ENCODE measurements at places on chromosomes 7 and 10.

DNA sequence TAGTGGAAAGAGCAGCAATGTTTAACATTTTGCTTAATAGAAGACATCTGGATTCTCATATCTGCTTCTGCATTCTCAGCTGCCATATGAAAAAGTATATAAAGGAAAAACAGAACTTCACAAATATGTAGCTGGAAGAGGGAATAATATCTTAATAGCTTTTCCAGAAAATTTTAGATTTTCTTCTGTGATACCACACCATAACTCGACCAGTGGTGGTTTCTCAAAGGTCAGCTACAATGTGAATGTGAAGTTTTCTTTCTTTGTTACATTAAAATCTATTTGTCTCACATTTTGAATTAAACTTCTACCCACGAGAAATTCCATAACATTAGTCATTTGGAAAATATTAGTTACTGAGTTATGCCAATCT is 339.8 kb downstream of the PARD3 start:
- DNase-seq, result no peak

GRCh38 chr7:18208921-18209320 is 181.3 kb upstream of the PRPS1L1 start:
- DNase-seq, result no peak

GRCh38 chr10:124087672-124088634 is 5.4 kb downstream of the CHST15 start:
- DNase-seq, result no peak

- no peak for DNase-seq
Observed at GRCh38 chr10:49645871-49646870, 32.3 kb downstream of the CHAT start.

DNA sequence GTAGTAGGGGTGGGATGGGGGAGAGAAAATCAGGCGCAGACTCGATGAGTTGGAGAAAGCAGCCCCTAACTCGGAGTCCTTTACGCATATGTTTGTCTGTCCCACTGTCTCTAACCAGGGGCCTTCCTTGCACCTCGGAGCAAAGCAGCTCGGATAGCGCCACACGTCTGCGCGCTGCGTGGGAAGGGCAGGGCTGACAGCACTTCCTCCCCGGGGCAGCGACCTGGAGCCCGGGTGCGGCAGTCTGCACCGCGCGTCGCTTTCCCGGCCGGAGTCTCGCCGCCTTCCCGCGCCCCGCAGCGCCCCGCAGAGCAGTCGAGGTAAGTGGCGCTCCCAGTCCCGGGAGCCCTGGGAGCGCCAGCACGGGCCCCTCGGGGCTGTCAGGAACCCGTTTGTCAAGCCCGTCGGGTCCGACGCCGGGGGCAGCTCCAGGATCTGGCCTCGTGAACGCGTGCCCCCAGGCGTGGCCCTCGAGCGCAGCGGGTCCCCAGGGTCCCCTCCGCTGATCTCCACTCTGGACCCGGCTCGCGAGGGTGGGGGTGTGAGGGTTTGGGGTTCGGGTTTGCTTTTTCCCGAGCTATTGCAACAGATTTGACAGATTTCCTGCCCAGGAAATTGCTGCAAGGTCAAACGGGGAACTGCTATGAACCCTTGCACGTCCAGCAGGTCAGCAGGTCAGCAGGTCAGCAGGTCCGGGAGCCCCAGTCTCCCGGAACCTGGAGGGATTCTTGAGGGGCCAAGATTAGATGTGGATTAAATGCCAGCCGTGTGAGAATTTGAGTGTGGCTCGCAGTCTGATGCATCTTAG is 597 bp downstream of the APBB1IP start:
- DNase-seq, result no peak

DNA sequence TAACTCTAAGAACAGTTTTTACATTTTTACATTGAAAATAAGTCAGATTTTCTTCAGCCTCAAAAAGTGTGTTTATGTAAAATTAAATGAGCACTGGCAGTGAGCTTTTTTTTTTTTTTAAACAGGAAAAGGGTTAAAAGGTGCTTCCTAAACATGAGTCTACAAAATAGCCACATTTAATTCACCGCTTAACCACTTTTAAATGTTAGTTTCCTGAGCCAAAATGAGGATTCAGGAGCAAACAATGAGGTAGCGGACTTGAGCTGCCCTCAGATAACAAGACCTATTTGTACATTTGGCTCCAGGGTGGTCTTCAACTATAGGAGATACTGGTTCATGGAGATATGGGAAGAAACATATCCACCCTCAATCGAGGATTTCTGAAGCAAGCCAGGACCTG is 22.8 kb downstream of the AKR1C3 start:
- no peak for DNase-seq

- DNase-seq, result no peak
Observed at GRCh38 chr7:34776748-34777358, 118.8 kb downstream of the NPSR1 start.

- DNase-seq, result no peak
Observed at GRCh38 chr10:99569961-99570360, 37.2 kb downstream of the NKX2-3 start.

DNA sequence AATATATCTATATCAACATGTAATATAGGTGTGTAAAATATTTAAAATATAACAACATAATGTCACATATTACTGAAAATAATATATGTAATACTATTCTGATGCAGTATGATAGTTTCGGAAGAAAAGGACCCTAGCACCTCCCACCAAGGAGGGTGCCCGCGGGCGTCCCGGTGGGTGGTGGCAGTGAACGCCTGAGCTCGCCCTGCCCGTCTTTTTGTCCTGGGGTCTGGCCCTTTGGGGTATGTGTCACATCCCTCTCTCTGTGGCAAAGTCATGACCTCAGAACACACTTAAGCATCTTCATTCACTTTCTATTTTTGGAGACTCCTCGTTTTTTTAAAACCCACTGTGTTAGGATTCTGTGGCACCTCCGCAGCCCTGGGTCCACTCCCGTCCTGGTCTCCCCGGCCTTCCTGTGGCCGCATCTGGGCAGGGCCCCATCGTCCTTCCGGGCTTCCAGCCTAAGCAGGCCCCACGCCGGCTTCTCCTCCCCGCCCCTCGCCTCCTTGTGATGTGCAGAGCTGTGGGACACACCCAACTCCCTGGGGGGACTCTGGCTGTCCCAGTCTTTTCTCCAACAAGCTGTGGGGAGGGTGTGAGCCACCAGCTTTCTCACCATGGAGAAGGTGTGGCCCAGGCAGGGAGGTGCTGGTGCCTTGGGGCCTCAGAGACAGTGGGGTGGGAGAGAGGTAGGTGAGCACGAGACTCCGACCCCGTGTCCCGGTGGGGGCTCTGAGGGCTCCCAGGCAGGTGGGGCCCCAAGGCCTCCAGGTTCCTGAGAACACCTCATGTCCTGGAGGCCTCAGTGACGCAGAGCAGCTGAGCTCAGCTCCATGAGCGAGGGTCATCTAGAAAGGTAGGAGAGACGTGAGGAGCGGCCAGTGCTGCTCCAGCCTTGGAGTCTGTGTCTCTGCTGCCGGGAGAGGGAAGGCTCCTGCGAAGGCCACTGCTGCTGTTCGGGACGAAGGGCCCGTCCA is 16.5 kb downstream of the PWWP2B start:
- DNase-seq, result no peak
